ENCODE measurements at places on chromosomes 11 and 22. TPM values are rescaled to one million over a fixed set of nuclear protein-coding genes. Genes with fewer than 3 reads are reported as not detected.

Gene H19
- total RNA-seq, result 518 TPM

Gene CASP5
- total RNA-seq, result under 0.01 TPM

Gene OR4A16
- total RNA-seq, result not detected

Gene PLAAT5
- total RNA-seq, result not detected

Gene VEGFB
- total RNA-seq, result 22.1 TPM

Data from bronchial smooth muscle cell (primary cell).